ENCODE measurements at places on chromosomes 6 and 20.
A peak's percentile ranks its signal among the peaks of the same experiment; 100 is the strongest.

- no peak for DNase-seq
Observed at GRCh38 chr6:139608466-139609261, 234.2 kb upstream of the CITED2 start.

DNA sequence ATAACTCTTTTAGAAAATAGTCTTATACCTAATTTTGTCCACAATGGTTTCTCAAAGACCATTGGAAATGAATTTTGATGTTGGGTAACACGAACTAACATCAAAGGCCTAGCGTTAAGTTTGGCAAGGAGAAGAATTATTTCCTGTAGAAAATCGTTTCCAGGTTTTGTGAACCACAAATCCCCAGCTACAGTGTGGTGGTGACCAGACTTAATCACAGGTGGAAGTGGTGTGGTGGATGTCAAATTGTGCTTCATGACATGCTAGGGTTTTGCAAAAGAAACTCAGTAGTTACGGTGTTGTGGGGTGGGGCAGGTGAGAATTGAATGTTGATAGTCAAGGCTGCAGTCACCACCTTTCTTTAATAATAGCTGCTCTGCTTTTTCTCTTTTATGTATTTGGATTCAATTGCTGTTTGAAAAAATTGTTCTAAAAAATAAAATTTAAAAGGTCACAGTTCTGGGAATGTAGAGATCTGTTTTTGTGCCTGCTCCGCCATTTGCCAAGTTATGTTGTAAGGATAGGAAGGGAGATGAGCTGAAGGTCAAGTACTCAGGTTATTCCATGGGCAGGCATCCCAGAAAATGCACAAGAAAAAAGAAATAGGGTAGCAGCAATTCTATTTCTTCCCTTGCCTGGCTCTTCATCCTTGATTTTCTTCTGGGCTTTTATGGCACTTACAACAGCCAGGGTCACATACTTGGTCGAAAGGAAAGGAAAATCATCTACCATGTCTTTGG, 83.6 kb downstream of the F13A1 start:
- DNase-seq, result no peak

GRCh38 chr6:68635412-68635705, 277 bp downstream of the ADGRB3 start:
- DNase-seq, result no peak

DNA sequence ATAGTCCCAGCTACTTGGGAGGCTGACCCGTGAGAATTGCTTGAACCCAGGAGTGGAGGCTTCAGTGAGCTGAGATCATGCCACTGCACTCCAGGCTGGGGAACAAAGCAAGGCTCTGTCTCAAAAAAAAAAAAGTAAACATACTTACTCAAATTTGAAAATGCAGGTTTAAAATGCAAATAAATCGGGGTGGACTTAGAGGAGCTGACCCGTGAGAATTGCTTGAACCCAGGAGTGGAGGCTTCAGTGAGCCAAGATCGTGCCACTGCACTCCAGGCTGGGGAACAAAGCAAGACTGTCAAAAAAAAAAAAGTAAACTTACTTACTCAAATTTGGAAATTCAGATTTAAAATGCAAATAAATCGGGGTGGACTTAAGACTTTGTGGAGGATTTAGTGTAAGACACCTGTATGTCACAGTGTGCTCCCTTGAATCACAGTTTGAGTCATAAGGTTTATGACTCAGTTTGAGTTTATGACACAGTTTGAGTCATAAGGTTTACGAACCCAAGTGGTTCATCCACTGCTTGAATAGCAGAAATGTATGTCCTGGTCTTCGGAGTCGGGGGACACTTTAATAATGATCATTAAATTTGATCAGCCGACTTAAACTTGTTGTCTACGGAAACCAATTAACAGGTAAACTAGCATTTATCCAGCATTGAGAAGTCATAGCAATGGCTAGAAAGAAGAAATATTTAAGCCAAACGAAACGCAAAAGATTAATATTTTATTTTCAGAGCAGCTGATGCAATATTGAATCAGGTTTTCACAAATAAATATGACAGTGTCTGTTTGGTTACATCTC, 6.8 kb upstream of the MRPS10 start:
- peak; percentile 3 for DNase-seq

- DNase-seq, result no peak
Observed at GRCh38 chr6:56816370-56816769, 138.5 kb upstream of the BEND6 start.

DNA sequence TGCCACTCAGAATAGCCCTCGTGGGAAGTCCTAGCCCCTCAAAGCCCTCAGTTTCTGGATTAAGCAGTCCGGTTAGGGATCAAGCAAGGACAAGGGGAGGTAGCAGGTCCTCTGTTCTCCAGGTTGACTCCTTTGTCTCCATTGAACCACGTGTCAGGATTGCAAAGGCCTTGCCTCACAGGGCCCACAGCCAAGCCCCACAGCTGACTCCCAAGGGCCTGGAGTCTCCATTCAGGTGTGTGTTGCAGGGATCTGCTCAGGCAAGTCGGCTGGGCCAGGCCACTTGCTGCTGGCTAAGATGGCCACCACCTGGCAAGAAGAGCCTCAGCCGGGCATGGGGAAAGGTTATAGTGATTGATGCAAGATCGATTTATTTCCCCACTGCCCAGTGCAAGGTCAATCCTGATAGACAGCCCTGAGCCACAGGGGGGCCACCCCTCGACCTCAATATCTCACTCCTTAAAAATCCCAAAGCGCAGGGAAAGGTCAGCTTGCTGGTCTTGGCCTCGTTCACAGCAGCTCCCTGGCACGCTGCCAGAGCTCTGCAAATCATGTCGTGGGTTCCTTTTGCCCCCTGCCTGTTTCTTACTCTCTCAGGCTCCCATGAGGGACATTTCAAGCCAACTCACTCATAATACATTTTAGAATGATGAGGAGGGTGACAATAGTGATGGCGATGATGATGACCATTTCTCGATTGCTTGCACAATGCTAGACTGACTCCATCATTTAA, 75.9 kb downstream of the EDN3 start:
- DNase-seq, result no peak

GRCh38 chr6:130708338-130708737, 118.9 kb upstream of the SMLR1 start:
- no peak for DNase-seq

DNA sequence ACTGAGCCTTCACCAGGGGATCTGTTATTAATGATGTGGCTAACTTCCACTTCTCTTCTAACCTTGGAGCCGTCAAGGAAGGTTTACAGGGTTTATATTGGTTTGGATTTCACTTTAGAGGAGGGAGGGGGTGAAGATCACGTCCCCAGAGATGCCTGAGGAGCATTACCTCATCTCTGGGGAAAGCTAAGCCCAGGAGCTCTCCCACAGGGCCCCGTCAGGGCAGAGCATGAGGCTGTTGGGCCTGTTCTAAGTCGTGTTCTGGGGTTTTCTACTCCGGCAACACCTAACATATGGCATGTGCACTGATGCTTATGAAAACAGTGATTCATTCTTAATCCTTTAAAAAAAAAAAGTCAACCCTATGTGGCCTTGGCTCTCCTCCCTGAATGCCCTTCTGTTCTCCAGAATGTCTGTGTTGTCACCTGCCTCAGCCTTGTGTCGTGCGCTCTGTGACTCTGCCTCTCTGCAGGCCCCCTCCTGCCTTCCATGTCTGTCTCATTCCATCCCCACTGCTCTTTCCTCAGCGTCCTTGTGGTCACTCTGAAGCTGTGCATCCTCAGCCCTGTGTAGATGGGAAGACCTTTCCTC, 97.4 kb upstream of the JARID2 start:
- DNase-seq, result no peak

DNA sequence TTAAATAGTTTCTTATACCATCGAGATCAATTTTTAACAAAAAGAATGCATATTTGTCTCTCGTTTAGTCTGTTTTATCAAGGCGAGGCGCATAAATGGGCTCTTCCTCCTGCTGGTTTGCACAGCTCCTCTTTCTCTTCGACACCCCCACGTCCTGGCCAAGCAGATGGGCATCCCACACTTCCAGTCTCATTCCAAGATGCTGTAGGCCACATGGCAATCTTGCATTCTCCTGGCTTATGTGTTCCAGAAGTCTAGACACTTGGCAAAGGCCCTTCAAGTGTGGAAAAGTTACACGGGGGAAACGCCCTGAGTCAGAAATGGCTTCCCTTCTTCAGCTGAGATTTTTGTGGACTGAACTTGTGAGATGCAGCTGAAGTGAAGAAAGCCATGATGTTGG, 447.1 kb downstream of the QKI start:
- no peak for DNase-seq

DNA sequence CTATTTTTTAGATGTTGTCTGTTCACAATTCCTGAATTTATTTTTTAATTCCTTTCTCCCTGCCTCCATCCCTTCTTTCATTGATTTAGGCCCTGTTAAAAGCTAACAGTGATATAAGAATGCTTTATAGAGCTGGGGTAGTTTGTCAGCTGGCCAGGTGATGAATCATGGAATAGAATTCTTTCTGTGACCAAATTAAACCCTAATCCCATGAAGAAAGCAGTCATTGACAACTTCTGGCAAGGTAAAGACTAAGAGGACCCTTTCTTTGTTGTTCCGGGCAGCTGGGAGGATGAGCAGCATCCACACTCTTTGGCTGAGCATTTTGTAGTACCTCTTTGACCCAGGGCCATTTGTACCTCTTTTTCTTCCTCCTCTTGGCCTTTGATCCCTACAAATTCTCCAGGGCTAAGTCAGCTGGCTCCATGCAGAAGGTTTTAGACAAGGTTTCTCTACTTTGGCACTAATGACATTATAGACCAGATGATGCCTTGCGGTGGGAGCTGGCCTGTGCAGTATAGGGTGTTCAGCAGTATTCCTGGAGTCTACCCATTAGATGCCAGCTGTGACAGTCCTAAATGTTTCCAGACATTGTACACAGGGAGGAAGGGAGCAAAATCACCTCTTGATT, 102.9 kb downstream of the SLX4IP start:
- no peak for DNase-seq

DNA sequence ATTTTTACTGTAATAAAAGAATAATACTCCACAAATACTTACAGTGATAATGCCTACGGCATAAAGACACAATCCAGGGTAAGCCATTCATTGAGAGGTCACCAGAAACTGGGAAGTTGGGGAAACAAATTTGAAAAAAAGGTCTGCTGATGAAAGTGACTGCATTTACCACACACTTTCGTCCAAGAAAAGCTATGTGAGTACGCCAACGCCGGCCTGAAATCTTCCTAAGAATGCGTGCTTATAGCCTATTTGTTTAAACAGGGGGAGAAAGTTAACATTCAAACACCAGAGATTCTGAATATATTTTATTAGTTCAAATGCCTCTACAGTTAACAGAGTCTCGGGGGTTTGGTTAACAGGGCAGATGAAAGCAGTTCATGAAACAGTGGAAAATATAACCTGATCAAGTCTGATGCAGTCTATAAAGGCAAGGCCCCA, 657 bp upstream of the LTV1 start:
- no peak for DNase-seq

DNA sequence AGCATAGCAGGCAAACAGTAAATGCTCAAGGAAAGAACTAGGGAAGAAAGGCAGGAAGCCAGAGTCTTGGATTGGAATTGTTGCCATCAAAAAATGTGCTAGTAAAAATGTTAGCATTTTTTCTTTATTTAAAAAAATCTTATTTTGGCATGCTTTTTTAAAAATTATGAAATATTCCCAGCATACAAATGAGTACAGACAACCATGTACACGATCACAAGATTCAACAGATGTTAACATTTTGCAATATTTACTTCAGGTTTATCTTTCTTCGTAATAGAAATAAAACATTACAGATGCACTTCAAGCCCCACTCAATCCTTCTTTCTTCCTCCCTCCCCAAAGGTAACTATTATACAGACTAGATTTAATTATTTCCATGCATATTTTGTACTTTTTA, 27.4 kb upstream of the NOP56 start:
- no peak for DNase-seq

DNA sequence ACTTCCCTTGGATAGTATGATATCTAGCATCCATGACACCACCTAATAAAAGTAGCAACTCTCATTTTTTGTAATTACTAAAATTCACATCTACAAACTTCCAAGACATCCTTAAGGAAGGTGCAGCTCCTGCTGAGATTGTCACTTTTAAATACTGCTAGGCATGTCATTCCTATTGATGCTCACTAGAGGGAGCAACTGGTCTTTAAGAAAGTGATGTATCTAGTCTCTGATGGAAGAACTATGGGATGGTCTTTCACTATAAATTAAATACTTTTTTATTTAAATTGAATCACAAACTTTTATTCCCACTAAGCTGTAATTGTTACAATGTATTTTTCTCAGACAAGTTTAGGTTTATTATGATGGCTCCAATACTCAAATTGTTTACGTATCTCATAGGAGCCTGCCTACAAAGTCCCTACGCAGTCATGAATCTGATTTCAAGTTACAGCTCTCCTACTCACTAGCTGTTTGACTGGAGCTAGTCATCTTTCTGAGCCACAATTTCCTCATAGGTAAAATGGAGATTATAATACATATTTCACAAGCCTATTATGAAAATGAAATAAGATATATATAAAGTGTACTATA, 8.1 kb upstream of the TSPYL1 start:
- peak; percentile 43 for DNase-seq

GRCh38 chr6:157927011-157927410, 54.7 kb upstream of the SYNJ2 start:
- no peak for DNase-seq

DNA sequence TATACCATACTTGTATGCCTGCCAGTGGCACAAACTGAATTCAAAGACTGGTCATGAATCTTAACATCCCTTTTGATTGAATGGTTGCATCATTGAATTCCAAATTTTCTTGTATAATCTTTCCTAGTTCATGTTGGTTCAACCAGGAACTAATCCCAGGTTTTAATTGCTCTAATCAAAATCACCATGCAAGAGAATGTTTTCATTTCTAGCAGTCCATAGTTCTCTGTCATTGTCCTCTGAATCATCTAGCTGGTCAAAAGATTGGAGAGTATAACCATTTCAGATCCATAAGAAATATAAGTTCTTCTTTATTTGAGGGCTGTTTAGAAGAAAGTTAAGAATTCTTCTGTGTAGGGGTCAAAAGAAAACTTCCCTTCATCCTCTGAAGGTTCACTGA, 57.2 kb downstream of the ZNF292 start:
- no peak for DNase-seq

DNA sequence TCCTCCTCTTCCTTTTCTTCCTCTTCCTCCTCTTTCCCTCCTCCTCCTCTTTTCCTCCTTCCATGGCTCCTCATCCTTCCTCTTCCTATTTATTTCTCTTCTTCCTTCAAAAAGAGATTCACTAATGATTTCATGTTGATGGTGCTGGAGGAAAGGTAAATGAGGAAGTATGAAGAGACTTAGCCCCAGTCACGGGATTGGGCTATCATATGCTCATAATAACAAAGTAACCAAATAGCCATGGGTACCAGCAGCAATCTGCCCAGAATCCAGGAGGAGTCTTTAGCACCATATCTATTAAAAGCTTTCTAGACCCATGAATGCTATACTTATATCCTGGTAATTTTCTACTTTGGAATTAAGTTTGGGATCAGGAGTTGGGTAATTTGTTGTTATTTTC, 910.9 kb upstream of the MAP3K7 start:
- DNase-seq, result no peak

Data from CD4-positive, alpha-beta T cell treated with Interleukin-6 at 100 ng/mL for 8 hours (primary cell).